ENCODE measurements at places on chromosomes 2 and 18.

- DNase-seq = no peak
Observed at GRCh38 chr2:172038121-172038520, 38.4 kb downstream of the METAP1D start.

DNA sequence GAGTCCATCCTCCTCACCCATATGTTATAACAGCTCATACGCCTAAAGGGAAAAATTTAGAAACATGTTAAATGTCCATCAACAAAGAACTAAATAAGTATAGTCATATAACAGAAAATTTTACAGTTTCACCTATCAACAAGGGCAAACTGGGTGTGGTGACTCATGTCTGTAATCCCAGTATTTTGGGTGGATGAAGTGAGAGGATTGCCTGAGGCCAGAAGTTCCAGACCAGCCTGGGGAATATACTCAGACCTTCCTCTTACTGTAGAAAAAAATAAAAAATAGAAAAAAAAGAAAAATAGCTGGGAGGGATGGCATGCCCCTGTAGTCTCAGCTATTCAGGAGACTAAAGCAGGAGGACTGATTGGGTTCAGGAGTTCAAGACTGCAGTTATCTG, 48.3 kb upstream of the GULP1 start:
- no peak for DNase-seq

GRCh38 chr18:57241869-57242268, 95.0 kb downstream of the BOD1L2 start:
- DNase-seq = no peak

GRCh38 chr2:236733156-236733555, 163.5 kb downstream of the ACKR3 start:
- no peak for DNase-seq

DNA sequence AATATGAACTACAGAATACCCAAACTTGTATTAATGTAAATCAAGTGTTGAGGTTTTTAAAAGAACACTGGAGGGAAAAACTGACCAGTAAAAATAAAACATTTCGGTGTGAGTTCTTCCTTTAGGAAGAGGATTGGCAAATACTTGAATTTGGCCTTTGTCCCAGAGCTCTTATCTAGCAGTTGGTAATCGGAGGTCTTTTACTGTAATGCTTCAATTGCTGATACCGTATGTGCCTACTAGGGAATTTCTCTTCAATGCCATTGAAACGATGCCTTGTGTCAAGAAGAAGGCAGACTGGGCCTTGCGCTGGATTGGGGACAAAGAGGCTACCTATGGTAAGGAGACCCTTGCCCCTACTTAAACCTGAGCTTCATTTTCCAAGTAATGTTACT, 4.1 kb downstream of the RRM2 start:
- no peak for DNase-seq

DNA sequence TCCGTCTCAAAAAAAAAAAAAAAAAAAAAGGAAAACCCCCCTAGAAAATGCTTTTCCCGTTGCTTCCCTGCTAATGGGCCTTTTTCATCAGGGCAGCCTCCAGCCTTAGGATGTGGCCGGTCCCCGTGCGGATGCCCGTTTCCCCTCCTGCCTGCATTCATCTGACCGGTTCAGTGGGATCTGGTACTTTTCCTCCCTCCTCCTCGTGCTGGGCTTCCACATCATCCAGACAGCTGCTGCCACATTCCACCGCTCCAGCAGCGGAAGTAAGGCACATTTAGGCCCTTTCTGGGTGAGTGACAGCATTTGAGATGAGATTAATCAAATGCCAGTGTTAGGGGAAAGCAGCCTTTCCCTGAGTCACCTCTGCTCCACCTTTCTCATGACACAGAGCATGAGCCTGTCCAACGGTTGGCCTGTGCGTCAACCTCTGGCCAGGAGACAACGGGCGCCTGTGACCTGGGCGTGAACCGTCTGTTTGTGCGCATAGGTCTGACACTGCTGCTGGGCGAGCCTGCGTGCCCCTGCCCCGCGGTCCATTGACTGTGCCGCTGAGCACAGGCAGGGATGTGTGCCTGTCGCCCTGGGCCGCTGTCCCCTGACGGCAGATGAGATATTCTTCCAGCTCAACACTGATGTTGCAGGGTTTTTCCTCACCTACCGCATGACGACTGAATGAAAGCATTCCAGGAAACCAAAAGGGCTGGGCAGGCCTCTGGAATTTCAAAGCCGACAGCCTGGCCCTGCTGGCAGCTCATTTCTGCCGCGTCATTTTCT, 174.0 kb downstream of the TGIF1 start:
- DNase-seq = peak; percentile 86

- no peak for DNase-seq
Observed at GRCh38 chr18:3875376-3875775, 425.4 kb downstream of the TGIF1 start.

GRCh38 chr18:45916302-45916701, 50.8 kb downstream of the EPG5 start:
- DNase-seq = no peak

DNA sequence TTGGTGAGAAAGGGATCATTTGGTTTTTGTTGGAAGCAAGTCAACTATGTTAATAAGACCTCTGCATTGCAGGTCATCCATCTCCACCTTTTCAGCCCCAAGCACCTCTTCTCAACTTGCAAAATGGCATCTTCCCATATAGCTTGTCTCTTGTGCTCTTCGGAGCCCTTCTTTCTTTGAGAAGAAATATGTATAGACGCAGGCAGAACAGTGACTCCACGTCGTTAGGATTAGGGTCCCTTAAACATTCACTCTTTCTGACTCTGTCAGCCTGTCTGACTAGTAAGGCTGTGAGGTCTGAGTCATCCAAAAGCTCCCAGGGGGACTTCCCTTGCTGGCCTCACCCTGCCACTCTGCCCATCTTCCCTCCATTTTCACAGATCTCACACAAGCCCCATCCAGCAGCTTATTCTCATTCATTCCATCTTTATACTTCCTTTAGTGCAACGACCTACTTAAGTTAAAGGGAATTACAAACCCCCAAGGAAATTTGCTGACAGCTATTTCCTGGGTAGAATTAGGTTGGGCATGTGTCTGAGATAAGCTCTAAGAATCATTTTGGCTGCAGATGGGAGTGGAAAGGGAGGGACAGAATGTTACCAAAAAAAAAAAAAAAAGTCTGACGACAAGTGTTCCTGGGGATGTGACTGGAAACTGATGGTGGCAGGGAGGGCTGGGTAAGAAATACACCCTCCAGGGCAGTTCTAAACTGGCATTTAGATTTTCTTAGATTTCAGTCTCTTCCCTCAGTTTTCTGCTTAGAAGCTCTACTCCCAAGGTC, 37.7 kb upstream of the MEX3C start:
- DNase-seq = no peak

GRCh38 chr18:2146754-2147153, 424.6 kb downstream of the METTL4 start:
- no peak for DNase-seq

GRCh38 chr2:168009900-168010299, 237.5 kb downstream of the STK39 start:
- no peak for DNase-seq

GRCh38 chr2:122749405-122749804, 994.0 kb downstream of the TSN start:
- no peak for DNase-seq

DNA sequence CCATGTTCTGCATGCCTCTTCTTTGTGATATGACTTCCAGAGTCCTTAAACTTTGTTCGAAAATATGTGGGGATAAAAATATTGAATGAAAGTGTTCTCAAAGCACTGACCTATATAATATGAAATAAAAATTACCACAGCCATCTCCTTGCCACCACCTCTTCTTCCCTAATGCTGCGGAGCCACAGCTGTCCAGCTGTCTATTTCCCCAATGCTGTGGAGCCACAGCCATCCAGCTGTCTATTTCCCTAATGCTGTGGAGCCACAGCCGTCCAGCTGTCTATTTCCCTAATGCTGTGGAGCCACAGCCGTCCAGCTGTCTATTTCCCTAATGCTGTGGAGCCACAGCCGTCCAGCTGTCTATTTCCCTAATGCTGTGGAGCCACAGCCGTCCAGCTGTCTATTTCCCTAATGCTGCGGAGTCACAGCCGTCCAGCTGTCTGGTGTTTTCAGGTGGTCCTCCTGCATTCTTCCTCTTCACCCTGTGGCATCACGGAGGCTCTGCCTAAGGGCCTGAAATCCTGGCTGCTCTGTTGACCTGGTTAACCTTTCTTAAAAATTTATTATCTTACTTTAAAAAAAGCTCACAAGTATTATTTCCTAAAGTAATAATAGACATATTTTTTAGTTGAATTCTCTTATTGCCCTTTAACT, 266.1 kb upstream of the MEX3C start:
- no peak for DNase-seq

- DNase-seq = no peak
Observed at GRCh38 chr2:185942855-185943254, 204.3 kb downstream of the FSIP2 start.

DNA sequence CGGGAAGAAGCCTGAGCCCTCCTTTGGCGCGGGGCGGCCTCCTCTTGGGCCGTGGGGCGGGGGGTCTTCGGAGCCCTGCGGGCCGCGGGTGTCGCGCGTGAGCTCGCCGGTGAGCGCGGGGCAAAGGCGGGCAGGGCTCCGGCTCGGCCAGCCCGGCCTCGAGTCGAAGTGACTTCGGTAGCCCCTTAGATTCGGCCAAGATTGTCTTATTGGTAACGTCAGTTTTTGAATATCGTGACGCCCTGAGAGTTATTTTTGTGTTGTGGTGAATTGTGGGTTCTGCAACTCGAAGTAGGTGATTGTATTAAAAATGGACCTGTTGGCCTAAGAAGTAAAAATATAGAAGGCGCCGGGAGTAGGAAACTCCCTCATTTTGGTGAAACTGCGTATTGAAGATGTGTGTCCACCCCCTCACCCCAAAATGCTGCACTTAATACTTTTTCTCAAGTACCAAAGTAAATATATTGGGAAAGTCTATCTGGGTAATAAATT, 669 bp downstream of the MARCHF7 start:
- no peak for DNase-seq

DNA sequence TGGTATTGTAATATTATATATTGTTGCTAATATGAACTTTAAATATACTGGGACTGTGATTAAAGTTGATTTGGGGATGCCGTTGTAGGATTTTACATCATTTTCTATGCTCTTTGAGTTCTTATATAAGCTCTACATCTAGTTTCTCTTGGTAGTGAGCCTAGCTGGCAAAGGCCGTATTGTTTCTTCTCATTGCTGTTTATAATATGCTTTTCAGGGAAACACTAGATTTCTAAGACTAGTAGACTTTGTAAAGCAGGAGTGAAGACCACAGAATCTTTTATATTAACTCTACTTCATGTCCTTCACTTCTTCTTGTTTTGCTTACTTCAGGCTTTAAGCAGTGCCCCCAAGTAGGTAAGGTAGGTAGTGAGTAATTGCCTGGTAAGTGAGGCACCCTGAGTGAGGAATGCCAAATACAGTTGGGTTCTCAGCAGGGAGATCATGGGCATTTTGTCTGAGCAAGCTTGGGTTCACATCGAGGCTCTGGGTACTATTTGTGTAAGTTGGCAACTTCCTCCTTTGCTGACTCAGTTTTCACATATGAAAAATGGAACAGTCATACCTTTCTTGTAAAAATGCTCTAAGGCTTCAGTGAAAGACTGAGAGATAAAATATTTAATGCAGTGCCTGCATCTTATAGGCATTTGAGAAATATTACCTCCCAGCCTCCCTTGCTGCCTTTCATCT, 96.4 kb downstream of the RNF144A start:
- DNase-seq = no peak

DNA sequence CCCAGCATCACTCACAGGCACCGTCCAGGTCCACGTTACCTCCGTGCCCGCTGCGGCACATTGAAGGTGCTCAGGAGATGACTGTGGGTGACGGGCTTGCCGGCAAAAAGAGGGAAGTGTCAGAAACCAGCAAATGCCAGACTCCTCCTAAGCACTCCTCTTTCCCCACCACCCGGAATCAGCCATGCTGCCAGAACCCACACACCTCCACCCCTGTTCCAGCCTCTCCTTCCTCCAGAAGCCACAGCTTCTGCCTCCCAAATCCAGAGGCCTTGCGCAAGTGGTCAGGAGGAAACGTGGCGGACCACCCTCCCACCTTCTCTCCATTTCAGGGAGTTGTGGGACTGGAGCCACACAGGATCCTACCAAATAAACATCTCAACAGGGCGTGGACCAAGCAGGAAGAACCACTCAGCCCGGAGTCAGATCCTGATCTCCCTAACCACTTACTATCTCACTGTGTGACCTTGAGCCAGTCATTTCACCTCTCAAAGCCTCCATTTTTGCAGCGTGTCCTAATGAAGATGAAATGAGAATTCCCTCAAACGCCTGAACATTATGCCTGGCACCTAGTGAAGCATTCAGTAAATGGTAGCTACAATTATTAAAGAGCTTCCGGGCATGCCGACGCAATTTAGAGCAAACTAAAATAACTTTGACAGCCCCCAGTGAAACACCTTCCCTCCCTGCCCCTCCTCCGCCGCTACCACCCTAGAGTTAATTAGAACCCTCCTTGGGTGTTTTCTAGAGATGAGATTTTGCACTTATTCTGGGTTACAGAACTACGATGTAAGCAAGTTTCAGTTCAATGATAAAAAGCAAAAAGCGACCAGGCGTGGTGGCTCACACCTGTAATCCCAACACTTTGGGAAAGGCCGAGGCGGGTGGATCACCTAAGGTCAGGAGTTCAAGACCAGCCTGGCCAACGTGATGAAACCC, 32.9 kb downstream of the SMAD7 start:
- no peak for DNase-seq

GRCh38 chr2:44118257-44118656, 50.4 kb upstream of the PPM1B start:
- DNase-seq = no peak

- peak; percentile 84 for DNase-seq
Observed at GRCh38 chr2:105235388-105236059, 6.0 kb upstream of the GPR45 start.

GRCh38 chr2:23530206-23530908, 145.4 kb downstream of the KLHL29 start:
- DNase-seq = no peak

GRCh38 chr2:147482111-147482895, 362.5 kb upstream of the ACVR2A start:
- no peak for DNase-seq

DNA sequence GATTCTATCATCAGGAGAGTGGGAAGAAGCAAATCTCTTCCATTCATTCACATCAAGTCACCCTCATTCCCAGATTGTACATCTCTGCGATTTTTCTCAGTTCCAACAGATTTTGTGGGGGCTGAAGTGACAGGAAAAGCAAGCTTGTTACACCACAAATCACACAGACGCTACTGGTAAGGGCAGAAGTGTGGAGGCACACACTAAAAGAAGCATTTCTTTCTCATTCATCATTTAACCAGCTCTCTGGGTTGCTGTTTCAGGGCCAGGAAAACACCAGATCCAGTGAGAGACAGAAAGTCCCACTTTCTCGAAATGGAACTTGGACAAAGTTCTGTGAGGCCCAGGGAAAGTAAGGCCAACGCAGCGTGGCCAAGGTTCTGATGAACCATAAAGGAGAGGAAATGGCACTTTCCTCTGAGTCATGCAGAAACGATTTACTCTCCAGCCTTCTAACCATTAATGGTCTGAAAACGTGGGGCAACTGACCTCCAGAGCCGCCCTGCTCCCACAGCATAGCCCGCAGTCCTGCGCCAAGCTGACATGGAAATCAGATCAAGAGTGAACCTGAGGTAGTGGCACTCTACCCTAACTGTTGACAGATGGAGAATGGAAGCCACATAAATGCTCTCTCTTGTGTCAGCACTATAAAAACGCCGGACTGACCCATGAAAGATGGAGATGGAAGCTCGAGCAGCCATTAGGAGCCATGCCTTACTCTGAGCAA, 191.0 kb downstream of the C1D start:
- no peak for DNase-seq

- DNase-seq = peak; percentile 72
Observed at GRCh38 chr2:168336786-168337388, 89.5 kb upstream of the STK39 start.
